T-helper 22 cell (primary cell): ENCODE measurements at places on chromosomes 16 and 17.

GRCh38 chr16:73420676-73421075 is 372.7 kb upstream of the ZFHX3 start:
- DNase-seq, result no peak

DNA sequence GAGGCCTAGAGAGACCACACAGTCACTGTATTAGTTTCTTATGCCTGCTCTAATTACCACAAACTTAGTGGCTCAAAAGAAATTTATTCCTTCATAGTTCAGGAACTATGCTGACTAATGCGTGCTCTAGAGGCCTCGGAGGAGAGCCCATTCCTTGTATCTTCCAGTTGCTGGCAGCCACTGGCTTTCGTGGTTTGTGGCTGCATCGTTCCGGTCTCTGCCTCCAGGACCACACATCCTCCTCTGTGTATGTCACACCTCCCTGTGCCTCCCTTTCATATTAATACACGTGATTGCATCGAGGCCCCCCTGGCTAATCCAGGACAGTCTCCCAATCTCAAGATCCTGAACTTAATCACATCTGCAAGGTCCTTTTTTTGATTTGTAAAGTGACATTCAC is 16.9 kb upstream of the MYLK3 start:
- no peak for DNase-seq

DNA sequence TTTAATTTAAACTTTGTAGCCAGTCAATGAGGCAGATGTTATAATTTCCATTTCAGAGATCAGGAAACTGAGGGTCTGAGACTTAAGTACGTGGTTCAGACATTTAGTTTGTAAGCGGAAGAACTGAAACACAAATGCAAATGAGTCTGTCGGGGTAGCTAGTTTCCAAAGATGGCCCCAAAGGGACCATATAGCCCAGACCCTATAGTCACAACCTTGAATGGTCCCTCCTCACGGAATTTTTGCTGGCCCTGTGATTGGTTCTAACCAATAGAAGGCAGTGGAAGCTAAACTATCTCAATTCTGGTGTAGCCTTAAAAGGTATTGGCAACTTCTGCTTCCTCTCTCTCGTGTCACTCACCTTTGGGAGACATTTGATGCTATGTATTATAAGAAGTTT is 7.5 kb upstream of the BCO1 start:
- no peak for DNase-seq

DNA sequence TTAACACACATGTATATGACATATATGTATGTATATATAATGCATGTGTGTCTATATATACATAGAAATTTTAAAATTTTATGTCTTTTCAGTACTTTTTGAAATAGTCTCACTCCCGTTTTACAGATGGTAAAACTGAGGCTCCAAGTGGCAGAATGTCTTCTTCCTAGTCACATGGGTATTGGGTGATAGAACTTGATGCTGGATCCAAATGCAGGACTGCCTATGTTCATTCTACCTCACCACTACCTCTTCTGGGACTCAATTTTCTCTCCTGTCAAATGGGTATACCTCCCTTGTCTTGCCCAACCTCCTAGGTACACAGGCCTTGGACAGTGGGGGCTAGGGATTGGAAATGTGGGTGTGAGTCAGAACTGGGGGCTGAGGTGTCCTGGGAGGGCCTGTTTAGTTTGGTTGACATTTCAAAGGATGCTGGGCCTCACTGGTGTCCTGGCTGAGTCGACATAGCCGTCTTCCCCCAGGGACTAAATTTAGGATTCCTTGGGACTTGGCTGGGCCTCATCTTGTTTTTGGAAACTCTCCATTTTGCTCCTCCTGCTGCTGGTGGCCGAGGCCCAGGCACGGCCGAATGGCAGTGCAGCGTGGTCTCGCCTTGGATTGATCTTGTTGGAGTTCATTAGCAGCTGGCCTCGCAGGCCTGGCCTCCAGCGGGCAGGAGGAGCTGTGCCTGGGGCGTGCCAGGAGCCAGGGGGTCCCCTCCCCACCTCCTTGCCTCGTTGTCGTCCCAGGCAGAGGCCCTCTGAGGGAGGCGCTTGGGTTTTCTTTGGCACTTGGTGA is 25.9 kb downstream of the NKD1 start:
- DNase-seq, result no peak

DNA sequence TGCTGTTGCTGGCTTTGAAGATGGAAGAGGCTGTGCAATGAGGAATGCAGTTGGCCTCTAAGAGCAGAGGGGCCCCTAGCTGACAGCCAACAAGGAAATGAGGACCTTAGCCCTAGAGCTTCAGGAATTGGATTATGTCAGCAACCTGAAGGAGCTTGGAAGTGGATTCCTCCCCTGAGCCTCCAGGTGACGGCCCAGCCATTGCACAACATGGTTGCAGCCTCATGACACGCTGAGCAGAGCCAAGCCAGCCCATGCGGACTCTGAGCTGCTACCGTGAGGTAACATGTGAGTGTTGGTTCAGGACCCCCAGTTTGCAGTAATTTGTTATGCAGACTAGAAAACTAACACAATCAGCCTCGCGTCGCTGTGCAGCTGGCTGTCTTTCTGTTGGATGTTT is 20.2 kb downstream of the CCDC42 start:
- no peak for DNase-seq

- DNase-seq, result no peak
Observed at GRCh38 chr16:79284766-79285165, 315.8 kb downstream of the MAF start.

GRCh38 chr16:71467810-71468209 is 5.8 kb upstream of the ZNF23 start:
- DNase-seq, result peak; percentile 7

DNA sequence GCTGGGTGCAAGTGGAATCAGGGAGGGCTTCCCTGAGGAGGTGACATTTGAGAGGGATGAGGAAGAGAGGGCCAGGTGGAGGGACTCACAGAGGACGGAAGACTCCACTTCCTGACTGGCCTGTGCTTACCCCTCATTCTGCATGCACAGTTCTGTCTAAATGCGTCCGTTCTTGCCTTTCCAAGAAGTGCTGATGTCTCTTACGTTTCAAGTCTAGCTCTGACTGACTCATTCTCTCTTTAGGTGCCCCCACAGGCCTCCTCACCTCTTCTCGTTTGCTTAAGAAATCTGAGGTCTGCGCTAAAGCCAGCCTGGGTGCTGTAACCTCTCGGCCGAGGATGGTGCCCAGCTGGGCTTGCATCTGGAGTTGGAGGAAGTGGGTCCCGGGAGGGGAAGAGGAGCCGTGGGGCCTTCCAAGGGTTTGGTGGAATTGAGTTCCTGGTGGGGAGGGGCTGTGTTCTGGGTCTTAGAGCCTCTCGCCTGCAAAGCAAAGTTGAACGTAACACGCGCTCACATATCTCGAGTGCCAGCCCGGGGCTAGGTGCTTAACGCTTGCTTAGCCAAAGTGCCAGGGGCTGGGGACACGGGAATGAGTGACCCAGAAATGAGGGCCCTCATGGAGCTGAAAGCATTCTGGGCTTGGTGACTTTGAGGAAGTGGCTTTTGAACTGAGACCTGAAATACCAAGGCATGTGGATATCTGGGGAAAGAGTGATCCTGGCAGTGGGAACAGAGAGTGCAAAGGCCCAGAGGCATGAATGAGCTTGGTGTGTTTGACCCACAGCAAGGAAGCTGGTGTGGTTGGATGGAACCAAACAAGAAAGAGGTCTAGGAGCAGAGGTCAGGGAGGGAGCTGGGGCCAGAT is 4.8 kb downstream of the IL4R start:
- DNase-seq, result peak; percentile 34

GRCh38 chr17:69188064-69188463 is 40.6 kb downstream of the ABCA10 start:
- DNase-seq, result no peak

DNA sequence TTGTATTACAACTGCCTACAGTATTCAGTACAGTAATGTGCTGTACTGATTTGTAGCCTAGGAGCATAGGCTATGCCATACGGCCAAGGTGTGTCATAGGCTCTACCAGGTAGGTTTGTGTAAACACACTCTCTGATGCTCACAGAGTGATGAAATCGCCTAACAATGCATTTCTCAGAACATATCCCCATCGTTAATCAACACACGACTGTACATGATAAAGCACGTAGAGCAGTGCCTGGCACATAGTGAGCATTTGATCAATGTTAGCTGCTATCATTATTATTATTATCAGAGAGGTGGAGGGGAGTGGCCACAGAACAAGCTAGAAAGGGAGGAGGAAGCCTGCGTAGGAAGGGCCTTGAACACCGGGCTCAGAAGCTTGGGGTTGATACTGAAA is 81.1 kb upstream of the LHX1 start:
- DNase-seq, result no peak

DNA sequence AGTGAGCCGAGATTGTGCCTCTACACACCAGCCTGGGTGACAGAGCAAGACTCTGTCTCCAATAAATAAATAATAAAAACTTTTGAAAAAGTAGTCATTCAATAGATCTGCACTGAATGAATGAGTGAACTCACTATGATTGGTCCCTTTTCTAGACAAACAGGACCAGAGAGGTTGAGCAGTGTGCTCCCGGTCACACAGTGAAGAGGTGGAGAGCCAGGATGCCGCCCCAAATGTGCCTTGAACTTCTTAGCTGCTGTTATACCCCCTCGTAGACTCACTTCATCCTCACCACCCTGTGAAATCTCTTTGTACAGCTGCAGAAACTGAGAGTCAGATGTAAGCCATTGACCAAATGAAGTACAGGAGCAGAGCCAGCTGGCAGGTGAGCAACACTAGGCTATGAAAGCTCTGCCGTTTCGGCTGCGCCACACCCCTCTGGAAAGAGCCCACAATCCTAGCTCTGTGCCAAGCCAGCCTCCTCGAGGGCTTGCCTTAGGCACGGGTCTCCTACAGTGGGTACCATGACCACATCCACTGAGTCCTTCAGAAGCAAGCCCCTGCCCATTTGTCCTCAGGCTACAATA is 7.8 kb upstream of the KIAA0513 start:
- DNase-seq, result no peak

- DNase-seq, result no peak
Observed at GRCh38 chr17:16123531-16123930, 91.8 kb downstream of the NCOR1 start.

DNA sequence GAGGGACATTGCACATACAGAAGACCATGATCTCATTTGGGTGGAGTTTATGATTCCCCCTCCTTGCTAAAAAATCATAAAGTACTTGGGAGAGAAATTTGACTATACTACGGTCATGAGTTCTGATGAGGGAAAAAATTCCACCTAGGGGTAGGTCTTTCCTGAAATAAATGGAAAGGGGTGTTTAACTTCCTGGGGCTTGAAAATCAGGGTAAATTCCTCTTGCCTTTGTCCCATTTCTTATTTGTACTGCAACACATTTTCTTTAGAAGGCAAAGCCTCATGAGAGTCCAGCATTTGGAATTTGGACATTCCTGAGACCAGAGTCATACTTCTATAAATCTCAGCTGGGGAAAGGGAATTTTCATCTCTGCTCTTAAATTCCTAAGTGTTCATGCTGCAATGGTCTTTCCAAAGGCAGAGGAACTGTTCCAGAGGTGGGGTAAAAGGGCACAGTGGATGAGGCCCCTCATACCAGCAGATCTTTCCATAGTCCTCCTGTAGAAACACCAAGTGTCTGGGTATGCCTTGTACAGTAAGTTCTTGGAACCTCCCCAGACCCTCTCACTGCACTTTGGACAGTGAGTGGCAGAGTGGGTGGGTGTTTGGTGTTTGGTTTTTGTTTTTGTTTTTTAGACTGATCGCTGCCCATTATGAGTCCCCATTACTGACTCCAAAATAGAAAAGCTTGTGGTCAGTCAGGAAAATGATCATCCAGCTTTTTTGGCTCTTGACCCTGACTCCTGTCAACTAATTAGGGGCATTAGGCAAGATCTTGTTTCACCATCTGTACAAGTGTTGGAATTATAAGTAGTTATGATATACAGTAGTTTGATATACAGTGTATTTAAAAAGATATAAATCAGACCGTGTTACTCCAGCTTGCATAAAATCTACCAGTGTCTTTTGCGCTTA is 6.0 kb downstream of the LYRM1 start:
- DNase-seq, result no peak

GRCh38 chr17:6575596-6575988 is 19.2 kb upstream of the PITPNM3 start:
- DNase-seq, result no peak

GRCh38 chr17:34709158-34709754 is 129.9 kb downstream of the TMEM132E start:
- DNase-seq, result no peak

GRCh38 chr16:58020628-58021521 is 4.7 kb upstream of the MMP15 start:
- peak; percentile 22 for DNase-seq

DNA sequence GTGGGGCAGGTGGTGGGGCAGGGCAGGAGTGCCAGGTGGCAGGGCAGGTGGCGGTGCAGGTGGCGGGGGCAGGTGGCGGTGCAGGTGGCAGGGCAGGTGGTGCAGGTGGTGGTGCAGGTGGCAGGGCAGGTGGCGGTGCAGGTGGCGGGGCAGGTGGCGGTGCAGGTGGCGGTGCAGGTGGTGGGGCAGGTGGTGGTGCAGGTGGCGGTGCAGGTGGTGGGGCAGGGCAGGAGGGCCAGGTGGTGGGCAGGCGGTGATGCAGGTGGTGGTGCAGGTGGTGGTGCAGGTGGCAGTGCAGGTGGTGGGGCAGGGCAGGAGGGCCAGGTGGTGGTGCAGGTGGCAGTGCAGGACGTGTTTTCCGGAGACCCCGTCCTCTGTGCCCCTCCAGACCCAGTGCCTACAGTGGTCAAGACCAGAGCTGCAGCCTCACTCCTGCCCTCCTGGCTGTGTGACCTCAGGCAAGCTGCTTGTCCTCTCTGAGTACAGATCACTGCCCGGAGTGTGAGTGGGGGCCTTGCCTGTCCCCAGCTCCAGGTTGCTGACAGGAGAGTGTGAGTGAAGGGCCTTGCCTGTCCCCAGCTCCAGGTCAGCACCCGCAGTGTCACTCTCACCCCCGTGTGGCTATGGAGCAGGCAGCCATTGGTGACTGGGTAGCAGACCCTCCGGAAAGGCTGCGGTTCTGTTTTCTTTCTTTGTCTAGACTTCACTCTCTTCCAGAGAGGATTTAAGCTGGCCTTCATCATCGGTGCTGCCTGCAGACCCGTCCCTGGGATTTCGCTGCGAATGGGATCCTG is 16.1 kb upstream of the NPTX1 start:
- DNase-seq, result no peak

DNA sequence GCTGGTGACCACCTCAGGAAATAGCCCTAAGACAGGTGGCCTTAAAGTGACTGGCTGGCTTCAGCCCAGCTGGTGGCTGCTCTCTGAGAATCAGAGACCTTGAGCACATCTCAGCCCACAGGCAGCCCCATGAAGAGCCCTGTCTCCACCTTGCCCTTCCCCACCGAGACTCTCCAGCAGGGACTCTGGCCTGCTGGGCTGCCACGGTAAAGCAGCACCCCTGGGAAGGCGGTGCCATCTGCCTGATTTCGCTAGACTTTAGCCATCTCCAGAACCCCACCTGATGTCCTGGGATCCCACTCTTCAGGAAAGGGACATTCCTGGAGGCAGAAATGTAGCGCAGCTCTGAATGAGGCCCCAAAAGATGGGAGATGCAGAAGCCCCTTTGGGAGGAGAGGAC is 45.2 kb upstream of the LGALS9 start:
- no peak for DNase-seq

DNA sequence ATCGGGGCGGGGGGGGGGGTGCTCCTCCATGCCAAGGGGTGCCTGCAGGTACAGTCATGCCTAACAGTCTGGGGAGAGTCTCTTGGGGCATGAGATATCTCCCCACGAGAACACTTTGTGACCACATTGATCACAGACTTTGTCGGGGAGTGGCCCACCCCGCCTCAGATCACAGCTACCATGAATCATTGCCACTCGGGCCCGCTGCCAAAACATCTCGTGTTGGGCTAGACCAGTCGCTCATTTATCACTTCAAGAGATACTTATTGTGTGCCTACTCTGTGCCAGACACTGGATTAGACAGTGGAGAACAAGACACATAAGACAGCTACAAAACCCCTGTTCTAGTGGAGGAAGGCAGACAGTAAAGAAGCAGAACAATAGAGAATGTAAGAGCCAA is 72.6 kb downstream of the CLEC16A start:
- DNase-seq, result no peak
